ENCODE measurements at places on chromosomes 4 and X.
A peak's percentile ranks its signal among the peaks of the same experiment; 100 is the strongest.

GRCh38 chr4:122606364-122607043 lies 14.4 kb downstream of the IL21 start:
- DNase-seq, result no peak

DNA sequence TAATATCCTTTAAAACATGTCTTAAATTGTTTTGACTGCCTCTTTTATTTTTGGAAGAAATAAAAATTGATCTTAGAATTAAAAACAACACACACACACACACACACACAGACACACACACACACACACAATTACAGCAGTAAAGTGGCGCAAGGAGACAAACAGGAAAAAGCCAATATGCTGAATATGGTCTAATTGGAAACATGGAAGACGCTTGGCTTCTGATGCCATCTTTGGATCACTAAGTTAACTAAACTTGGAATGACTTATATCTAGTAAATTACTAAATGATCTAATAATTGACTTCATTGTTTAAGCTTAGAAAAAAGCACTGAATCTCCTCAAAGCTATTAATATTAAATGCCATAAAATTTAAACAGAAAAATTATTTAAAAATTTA lies 1093.4 kb downstream of the ADGRL3 start:
- no peak for DNase-seq

DNA sequence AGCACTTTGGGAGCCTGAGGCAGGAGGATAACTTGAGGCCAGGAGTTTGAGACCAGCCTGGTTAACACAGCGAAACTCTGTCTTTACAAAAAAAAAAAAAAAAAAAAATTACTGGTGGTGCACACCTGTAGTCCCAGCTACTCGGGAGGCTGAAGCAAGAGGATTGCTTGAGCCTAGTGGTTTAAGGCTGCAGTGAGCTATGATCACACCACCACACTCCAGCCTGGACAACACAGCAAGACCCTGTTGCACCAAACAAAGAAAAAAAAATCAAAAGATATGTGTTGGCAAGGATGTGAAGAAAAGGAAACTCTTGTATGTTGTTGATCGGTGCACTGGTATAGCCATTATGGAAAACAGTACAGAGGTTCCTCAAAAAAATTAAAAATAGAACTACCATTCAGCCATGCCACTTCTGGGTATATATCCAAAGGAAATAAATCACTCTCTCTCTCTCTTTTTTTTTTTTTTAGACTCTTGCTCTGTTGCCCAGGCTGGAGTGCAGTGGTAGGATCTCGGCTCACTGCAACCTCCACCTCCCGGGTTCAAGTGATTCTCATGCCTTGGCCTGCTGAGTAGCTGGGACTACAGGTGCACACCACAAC lies 15.2 kb downstream of the SH3D19 start:
- DNase-seq, result no peak

DNA sequence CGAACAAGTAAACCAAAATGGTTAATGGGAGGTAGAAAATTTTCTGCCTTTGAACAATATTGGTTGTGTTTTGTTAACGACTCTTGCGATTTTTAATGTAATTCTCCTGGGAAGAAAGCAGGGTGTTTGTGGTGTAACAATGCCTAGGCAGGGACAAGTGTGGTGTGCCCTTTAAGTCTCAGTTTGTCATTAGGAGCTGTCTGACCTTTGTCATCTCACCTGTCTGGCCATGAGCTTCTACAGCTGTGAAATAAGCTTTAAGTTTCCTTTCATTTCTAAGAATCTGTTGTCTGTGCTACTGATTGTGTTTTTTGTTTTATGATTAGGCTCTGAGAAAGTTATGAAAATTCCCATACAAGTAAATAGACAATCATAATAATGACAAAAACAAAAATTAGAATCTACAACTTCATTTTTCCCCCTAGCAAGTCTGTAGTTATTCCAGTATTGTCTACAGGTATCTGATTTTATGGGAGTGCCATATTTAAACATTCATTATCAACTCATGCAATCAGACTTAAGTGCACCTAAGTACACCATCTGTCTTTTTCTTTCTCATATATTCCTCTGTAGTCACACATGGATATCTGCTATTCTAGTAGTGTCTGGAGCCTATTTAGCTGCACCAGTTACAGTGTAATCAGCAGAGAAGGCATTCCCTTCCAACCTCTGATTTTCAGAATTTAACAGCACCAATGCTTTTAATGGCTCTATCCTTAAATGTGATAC lies 203.5 kb downstream of the PPARGC1A start:
- no peak for DNase-seq

DNA sequence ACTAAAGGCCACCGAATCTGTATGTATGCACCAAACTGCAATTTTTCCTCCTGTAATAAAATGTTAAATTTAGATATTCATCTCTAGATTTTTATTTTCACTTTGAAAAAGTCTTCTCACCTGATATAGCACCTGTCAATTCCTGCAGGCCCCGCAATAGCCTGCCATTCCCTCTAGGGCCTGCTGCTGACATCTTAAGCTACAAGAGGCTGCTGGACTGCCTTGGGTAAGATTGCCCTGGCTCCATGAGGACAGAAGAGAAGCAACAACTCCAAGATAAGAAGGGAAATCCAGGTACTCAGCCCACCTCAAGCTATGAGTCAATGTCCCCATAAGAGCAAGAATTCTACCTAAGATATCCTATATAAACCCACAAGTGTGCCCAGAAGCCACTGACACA lies 230.2 kb upstream of the AGTR2 start:
- DNase-seq, result no peak

GRCh38 chr4:3707423-3708102 lies 58.6 kb upstream of the ADRA2C start:
- no peak for DNase-seq

DNA sequence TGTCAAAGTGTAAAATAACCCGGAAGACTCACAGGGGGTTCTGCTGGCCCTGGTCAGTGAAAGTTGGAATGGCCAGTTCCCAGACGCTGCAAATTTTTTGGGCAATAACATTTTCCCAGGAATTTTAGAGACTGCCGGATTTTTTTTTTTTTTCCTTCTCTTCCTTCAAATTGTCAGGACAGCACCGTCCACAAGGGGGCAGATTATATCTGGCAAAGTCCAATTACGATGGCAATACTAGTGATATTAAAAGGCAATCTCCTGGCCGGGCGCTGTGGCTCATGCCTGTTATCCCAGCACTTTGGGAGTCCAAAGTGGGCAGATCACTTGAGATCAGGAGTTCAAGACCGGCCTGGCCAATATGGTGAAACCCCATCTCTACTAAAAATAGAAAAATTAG lies 20.5 kb downstream of the SLC25A5 start:
- DNase-seq, result peak; percentile 34

- DNase-seq, result peak; percentile 59
Measured at GRCh38 chr4:5710961-5711478, at the start of gene EVC. Gene EVC (plus strand): TSS chr4:5711201. CDS start chr4:5711381, 180 bp downstream.

All from activated CD4-positive, alpha-beta memory T cell treated with anti-CD3 and anti-CD28 coated beads for 36 hours (primary cell).